ENCODE measurements at places on chromosomes 11 and 22.

- DNase-seq = no peak
Measured at GRCh38 chr22:41062146-41062545, 30.2 kb upstream of the EP300 start.

DNA sequence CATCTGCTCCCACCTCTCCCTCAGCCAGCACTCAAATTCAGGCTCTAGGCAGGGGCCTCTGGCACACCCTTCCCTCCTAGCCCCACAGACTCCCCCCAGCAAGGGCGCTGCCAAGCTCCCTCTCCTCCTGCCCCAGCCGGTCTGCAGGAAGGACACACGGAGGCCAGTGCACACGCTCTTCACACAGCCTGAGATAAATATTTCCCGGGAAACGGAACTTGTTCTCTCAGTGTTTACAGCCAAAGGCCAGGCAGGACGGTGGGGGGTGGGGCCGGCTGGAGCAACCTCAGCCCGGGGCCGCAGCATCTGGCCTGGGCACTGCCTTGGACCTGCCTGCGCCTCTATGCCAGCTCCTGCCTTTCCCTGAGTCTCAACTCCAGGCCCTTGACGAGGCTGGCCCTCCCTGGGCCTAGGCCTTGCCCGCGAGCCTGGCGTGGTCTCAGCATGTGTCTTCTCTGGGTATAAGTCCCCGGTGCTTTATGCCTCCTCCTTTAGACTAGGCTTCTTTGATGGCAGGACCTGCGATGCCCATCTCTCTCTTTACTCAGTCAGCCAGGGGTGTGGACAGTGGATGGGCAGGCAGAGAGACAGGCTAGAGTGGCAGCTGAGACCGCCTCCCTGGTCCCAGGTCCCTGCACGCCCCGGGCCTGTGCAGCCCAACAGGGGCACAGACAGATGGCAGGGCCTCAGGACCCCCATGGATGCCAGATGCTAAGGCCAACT is 48.4 kb downstream of the PDE2A start:
- DNase-seq = no peak

DNA sequence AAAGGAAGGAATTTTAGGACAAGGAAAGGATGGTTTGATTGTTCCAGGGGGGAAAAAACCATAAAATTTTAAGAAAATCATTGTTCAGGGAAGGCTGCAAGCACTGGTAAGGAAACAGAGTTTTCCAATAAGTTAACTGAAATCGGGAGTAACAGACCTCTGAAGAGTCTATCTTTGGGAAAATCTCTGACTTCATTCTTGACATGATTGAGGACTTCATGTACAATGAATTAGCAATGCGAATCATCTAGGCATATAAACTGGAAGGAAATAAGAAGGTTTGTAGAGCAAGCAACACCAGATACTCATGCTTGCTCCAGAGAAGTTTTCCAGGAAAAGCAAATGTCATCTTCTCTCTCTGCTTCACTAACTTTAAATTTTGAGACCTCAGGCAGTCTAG is 18.5 kb downstream of the APLP2 start:
- no peak for DNase-seq

- no peak for DNase-seq
Measured at GRCh38 chr22:35257002-35257320, 332 bp upstream of the HMGXB4 start.

GRCh38 chr11:34799848-34800247 is 116.3 kb downstream of the APIP start:
- no peak for DNase-seq
